Activated CD4-positive, CD25-positive, alpha-beta regulatory T cell treated with anti-CD3 and anti-CD28 coated beads, Interleukin-2, amount 50 U/mL, for 72 hours (primary cell): ENCODE measurements at places on chromosomes 7 and 10.

GRCh38 chr7:151368136-151368571, 26.5 kb downstream of the NUB1 start:
- peak; percentile 75 for DNase-seq

GRCh38 chr7:30813466-30813865, 42.2 kb downstream of the MINDY4 start:
- DNase-seq, result no peak

DNA sequence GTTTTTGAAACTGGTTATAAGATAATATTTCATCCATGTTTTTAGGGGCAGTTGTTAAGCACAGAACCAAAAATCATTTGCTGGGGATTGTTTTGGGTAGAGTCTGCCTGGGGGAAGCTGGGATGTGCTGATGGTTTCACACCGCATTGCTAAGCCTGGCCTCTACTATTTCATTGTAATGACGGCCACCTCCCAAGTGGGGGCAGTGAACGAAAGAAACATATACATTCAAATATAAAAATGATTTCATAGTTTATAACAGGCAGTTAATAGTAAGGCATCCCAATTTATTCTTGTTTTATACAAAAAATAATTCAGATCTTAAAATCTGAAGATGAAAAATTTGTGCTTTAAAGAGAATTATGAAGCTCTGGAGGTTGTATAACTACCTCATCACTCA, 750.8 kb downstream of the REEP3 start:
- no peak for DNase-seq

GRCh38 chr10:13613519-13613918, 26.8 kb downstream of the PRPF18 start:
- DNase-seq, result no peak

DNA sequence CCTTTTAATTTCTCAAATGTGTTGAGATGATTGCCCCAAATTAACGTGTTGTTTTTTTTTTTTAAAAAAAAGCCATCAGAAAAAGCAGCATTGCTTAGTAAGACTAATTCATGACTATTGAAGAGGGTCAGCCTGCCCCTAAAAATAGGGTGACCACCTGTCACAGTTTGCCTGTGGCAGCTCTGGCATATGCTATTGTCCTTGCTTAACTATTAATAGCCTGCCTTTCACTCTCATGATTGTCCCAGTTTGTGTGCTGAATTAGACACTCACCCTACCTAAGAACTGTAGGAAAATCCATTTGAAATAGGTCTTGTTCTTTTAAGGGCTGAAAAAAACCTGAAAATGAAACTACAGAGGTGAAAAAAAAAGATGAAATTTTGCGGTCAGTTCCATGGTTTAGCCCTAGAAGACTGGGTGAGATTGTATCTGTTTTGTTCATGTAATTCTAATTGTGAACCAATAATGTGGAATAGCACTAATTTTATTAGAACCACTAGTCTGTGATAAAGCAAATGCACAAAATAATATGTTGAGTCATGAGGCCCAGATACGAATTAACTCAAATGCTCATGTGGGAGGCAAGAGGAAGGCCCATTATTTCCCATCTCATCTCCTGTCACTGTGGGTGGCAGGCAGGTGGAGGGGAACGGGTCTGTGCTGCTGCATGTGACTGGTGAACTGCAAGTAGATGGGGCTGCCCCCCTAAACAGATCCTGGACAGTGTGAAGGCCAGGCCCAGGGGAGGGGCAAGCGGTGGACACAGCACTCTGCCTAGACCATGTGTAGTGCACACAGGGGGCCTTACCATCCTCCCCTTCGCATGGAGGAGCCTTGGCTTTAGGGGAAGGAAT, 265.4 kb upstream of the NFE2L3 start:
- no peak for DNase-seq

- DNase-seq, result peak; percentile 70
These were observed 561 bp upstream of the HNRNPF start for GRCh38 chr10:43409385-43410109.

DNA sequence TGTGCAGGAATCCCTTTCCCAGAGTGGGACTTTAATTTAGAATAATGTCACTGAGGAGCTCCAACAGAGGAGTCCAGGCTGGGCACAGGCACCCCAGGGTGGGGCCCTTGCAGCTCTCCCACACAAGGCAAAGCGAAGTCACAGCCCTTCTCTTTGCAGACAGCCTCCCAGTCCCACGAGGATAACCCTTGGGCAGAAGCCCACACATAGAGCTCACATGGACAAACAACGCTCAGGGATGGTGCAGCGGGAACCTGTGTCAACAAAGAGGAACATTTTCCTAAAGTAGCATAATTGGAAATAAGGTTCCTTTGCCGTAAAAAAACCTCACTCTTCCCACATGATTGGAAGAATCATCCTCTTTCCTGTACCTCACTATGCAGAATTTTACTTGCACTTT, 29.3 kb upstream of the GGCT start:
- no peak for DNase-seq

DNA sequence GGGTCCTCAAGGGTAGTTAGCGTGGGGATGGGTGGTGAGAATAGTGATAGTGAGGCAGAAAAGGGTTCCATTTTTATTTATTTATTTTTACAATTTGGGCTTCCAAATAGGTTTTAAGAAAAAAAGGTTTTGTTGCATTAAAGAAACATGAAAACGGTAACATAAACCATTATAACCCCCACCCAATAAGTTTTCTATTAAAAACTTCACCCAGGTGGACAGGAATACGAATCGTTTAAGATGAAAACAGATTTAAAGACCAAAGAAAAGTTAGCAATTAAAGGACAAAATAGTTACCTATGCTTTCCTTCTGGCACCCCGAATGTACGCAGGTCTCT, 78.7 kb downstream of the ZFAND4 start:
- DNase-seq, result no peak

- no peak for DNase-seq
These were observed 46.1 kb downstream of the ZCCHC24 start for GRCh38 chr10:79399223-79399831.

- DNase-seq, result no peak
These were observed 67.0 kb upstream of the ITGB1 start for GRCh38 chr10:33025039-33025438.

GRCh38 chr7:152633504-152633903, 42.4 kb downstream of the XRCC2 start:
- DNase-seq, result no peak

DNA sequence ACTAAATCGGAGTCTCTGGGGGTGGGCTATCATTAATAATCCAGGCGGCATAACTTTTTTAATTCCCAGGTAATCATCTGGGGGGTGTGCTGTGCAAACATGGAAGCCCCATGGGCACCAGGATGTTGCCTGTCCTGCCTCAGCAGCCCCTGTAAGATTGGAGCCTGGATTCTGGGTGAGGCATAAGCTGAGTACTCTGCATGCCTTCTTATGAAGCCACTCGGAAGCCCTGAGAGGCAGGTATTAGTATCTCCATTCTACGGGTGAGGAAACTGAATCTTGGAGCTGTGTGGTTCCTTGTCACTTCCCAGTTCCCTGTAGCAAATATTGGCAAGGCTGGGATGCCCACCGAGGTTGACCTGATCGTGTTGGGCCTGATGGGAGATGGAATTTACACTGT, 7.4 kb upstream of the OPN4 start:
- DNase-seq, result no peak

DNA sequence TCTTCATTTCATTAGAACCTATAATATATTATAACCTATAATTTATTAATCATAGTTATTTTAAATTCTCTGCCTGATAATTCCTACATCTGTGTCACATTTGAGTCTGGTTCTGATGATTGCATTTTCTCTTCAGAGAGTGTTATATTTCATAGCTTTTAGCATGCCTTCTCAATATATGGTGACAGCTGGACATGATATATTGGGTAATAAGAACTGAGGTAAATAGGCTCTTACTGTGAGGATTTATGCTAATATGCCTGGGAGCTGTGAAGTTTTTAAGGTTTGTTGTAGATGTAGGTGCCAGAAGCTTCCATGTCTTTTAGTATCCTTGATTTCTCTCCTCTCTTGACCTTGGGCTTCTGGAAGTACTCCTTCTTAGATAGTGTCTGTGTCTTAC, 325.9 kb upstream of the SEMA3D start:
- no peak for DNase-seq

DNA sequence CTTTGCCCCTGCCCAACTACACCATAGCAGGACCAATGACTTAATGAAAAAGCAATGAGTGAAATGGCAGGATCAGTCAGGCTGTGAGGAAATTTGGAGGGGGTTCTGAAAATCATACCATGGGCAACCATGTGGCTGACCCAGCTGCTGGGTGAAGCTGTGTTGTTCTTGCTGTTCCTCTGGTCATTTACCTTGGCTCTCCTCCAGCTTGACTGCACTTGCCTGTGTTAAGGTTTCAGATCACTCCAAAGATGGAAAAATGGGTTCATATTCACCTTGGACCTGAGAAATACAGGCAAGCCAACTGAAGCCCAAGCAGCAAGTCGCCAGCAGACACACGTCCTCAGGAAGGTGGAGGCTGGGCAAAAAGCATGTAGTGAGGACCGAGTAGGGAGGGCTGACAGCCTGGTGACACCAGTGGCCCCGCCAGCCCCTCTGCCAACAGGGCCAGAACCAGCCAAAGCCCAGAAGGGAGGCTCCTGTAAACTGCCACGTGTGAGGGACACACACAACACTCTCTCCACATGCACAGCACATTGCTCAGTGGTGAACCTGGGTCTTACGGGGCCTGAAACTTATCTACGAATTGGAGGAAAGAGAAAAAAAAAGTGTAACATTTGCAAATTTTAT, 40.1 kb downstream of the PARP12 start:
- no peak for DNase-seq

- DNase-seq, result no peak
These were observed 1.7 kb downstream of the SDK1 start for GRCh38 chr7:3302681-3303320.

GRCh38 chr7:30112103-30112713, 22.6 kb upstream of the MTURN start:
- no peak for DNase-seq

DNA sequence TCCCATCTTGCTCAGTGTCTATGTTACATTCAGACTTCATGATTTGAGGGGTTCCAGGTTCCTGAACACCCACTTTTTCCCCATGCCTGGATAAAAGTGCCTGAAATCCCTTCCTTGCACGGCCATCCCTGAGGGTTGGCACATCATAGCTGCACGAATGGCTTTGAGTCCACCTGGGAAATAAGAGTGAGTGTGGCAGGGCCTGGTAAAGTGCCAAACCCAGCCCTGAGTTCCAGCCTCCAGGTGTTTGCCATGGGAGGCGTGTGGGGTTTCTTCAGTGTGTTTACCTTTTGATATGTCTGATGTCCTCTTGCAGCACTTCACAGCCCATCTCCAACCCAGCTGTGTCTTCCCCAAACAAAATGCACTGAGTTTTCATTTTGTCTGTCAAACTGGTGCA, 145.7 kb downstream of the PAXIP1 start:
- DNase-seq, result no peak

DNA sequence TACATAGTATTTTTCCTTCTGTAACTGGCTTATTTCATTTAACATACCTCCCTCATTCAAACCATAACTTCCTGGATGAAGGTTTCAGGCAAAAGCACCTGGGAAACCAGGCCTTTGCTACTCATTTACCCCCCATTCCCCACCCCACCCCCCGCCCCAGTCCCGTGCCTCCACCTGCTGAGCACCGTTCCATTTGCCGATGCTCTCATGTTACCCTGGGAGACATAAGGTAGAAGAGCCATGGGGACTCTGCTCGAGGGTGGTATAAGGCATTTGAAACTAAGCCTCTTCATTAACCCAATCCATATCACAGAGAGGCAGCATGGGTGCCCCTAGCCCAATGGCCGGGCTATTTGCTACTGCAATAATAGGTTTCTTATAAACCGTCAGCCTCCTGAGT, 22.2 kb upstream of the MCM10 start:
- no peak for DNase-seq

GRCh38 chr10:119542988-119543813, 682 bp upstream of the RGS10 start:
- DNase-seq, result no peak

DNA sequence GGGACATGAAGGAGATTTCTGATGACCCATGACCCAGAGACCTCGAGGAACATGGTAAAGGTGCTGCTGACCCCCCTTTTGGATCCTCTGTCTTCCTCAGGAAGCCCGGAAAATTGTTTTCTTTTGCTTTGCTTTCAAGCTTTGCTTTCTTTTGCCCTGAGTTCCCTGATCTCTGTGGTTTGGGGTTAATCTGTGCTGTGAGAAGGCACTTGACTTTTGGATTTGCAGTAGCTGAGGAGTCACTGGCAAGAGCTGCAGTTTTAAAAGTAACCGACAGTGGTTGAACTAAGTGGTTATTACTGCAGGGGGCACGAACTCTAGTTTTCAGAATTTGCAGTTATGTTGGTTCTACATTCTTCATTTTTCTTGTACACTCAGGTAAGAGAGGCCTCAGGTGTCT, 53.0 kb downstream of the PDZD8 start:
- no peak for DNase-seq

GRCh38 chr10:85648279-85648754, 718.3 kb downstream of the GRID1 start:
- no peak for DNase-seq

DNA sequence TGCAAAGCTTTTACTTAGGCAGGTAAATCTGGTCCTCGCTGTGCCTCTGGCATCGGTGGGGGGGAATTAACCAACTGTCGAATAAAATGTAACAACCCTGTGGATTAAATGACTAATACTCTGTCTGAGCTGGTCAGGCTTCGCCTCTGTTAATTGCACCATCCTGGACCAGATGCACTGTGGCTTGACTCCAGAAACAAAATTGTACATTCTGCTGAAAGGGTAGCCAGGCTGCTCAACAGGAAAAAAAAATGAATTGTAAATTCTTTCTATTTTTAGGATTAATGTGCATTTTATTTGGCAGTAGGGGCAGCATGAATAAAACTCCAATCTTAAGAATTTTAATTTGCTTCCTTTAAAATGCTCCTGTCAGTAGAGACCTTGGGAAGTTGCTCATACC, 389.4 kb downstream of the SORCS1 start:
- DNase-seq, result no peak

- DNase-seq, result no peak
These were observed 582.4 kb downstream of the SUGCT start for GRCh38 chr7:40717242-40717641.

DNA sequence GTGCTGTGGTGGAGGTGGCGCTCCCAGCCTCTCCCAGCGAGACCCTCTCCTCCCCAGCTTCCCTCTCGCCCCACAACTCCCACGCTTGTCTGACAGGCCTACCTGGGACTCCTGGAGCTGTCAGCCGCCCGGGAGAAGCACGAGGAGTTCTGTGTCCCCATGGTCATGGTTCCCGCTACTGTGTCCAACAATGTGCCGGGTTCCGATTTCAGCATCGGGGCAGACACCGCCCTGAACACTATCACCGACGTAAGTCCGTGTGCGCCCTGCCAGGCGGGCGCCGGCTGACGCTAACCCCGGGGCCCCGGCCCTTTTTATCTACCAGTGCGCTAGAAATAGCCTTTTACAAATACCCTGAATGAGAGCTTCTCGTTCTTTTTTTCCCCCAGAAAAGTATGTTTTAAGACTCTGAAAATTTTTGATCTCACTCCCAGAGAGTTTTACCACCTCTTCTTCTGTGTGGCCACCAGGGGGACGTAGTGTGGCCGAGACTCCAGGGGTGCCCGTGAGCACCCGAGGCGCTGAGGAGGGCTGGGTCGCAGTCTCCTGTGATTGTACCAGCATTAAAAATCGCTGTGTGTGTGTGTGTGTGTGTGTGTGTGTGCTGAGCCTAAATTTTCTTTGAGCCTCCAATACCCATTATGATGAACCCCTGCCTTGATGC, 52.6 kb downstream of the PFKP start:
- DNase-seq, result no peak
